Spinal cord (tissue), 10 donors: ENCODE measurements at places on chromosomes 6 and 20. TPM values are rescaled to one million over a fixed set of nuclear protein-coding genes. Genes with fewer than 3 reads are reported as not detected.
A peak's percentile ranks its signal among the peaks of the same experiment; 100 is the strongest.

Gene KLHDC3
- total RNA-seq = 106 TPM

Gene CYP39A1
- 8.6 TPM for total RNA-seq

Gene TUBB
- 700 TPM for total RNA-seq

Gene SPAG4
- total RNA-seq = 15.2 TPM

Gene SYCP2
- 11.0 TPM for total RNA-seq

Gene HIVEP2
- total RNA-seq = 53.8 TPM

Gene C20orf202
- 0.66 TPM for total RNA-seq

Gene CTCFL
- total RNA-seq = 0.20 TPM

Gene GTPBP2
- total RNA-seq = 26.2 TPM

Gene TCP11
- total RNA-seq = 0.30 TPM

GRCh38 chr6:2563635-2564034 is 187.1 kb downstream of the MYLK4 start:
- H3K27me3 ChIP-seq = no peaks in the 10 kb centered on the region
- H3K4me1 ChIP-seq = peaks cover 10% of the 10 kb centered on the region
- peak overlapping the region; percentile 10 for H3K27ac ChIP-seq
- no peaks in the 10 kb centered on the region for H3K36me3 ChIP-seq
- no peak overlapping the region for H3K4me3 ChIP-seq

GRCh38 chr6:159184559-159184958 is 15.4 kb downstream of the FNDC1 start:
- peaks cover 2% of the 10 kb centered on the region for H3K27me3 ChIP-seq
- no peaks in the 10 kb centered on the region for H3K4me1 ChIP-seq
- no peak overlapping the region for H3K4me3 ChIP-seq
- no peak overlapping the region for H3K27ac ChIP-seq
- DNase-seq = no peak

GRCh38 chr20:36677422-36677771 is 31.4 kb upstream of the SLA2 start:
- H3K4me3 ChIP-seq = no peak overlapping the region
- no peaks in the 10 kb centered on the region for H3K4me1 ChIP-seq
- no peaks in the 10 kb centered on the region for H3K27me3 ChIP-seq
- H3K36me3 ChIP-seq = peaks cover 30% of the 10 kb centered on the region
- no peak overlapping the region for H3K27ac ChIP-seq

DNA sequence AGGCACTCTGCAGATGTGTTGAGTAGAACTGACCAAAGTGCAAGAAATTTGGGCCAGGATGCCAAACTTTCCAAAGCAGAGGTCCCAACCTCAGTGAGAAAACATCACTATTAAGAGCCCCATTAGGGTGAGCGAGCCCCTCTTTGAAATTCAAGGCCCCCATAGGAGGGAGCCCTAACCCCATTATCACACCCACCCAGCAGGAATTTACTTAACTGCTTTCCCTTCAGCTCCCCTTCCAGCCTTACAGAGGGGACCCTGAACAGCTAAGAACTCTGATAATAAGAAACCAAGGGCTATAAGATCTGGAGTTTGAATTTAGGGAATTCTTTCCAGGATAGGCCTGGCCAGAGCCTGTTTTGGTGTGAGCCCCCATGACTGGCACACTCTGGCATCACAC is 130.6 kb downstream of the NFATC2 start:
- no peak overlapping the region for H3K4me3 ChIP-seq
- H3K27me3 ChIP-seq = no peaks in the 10 kb centered on the region
- peaks cover 20% of the 10 kb centered on the region for H3K4me1 ChIP-seq
- no peaks in the 10 kb centered on the region for H3K36me3 ChIP-seq
- peak overlapping the region; percentile 79 for H3K27ac ChIP-seq

- no peaks in the 10 kb centered on the region for H3K27me3 ChIP-seq
Measured at GRCh38 chr6:20892365-20892764, 358.1 kb downstream of the CDKAL1 start.

DNA sequence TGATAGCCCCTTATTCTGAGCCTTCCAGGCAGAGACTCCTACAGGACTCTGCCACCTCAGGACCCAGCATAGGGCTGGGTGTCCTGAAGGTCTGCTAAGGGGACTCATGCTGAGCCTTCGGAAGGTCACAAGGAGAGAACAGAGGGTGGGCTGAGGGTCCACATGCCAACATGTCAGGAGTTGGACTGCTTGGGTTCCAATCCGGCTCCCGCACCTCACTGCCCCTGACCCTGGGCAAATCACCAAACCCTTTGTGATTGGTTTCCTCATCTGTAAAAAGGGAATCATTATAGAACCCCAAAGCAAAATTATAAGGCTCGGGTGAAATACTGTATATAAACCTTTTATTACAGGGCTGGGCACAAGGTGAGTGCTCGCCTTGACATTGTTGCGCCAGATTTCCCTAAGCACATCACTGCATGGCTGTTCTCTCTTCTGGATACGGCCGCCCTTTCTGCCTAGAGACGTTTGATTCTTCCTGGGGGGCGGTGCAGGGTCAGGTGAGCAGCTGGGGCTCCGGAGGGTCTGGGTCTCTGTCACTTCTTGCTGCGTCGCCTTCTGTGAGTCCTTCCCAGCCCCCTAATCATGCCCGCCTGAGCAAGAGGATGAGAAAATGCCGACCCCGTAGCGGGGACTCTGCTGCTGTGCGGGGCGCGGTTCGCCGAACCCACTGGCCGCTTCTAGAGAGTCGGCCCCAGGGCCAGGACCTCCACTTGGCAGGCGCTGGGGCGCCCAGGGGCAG is 90.5 kb upstream of the EPB41L1 start:
- H3K4me1 ChIP-seq = peaks cover 26% of the 10 kb centered on the region
- DNase-seq = no peak
- H3K36me3 ChIP-seq = no peaks in the 10 kb centered on the region
- H3K27ac ChIP-seq = peak overlapping the region; percentile 37

DNA sequence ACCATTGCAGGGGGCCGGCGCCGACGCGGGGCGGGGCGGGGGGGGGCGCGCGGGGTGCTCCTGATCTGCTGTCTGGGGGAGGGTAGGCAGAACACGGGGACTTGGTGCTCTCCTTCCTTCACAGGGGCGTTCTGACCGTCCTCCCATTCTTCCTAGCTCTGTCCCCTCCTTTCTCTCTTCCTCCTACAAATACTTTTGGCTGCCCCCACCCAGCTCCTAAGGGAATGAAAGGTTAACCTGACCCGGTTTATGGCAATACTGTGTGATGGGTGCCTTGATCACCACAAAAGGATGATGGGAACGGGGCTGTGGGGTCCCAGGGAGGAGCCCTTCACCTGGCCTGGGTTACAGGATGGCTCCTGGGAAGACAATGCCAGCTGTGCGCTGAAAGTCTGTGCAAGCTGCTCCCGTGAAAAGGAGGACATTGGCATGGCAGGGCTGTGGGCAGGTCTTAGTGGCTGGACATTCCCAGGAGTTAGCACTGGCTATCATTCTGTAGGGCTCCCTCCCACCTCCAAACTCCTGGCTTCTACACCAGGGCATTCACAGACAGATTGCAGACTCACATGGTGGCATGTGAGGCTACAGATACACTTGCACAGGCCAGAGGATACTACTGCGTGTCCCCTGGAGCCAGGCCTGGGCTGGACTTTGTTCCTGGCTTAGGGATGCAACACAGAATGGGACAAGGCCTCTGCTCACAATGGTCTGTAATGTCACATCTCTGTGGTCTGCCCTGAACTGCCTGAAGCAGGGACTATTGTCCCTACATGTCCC is 1.9 kb upstream of the TPD52L2 start:
- peaks cover 52% of the 10 kb centered on the region for H3K4me1 ChIP-seq
- H3K36me3 ChIP-seq = peaks cover 35% of the 10 kb centered on the region
- no peak for DNase-seq
- H3K27ac ChIP-seq = peak overlapping the region; percentile 40
- no peak overlapping the region for H3K4me3 ChIP-seq

GRCh38 chr6:105909106-105909505 is 177.0 kb upstream of the PRDM1 start:
- no peak for DNase-seq
- H3K27me3 ChIP-seq = no peaks in the 10 kb centered on the region
- H3K4me3 ChIP-seq = no peak overlapping the region
- no peaks in the 10 kb centered on the region for H3K4me1 ChIP-seq

DNA sequence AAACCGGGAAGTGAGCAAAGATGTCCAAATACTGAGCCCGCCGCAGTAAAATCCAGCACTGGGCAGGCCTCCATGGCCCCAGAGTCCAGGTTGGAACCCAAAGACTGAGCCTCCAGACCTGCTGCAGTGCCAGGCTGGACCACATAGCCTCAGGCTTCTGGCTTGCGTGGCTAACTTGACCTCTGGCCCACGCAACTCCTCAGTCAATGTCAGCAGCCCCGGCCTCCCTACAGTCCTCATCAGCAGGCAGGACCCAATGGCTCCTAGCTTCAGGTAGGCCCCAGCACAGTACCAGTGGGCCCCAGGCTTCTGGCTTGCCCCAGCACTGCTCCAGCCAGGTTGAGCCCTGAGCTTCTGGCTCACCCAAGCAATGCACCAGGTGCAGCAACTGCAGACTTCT is 245.1 kb upstream of the AFDN start:
- H3K4me1 ChIP-seq = peaks cover 8% of the 10 kb centered on the region
- no peaks in the 10 kb centered on the region for H3K27me3 ChIP-seq
- no peak for DNase-seq
- no peak overlapping the region for H3K4me3 ChIP-seq

DNA sequence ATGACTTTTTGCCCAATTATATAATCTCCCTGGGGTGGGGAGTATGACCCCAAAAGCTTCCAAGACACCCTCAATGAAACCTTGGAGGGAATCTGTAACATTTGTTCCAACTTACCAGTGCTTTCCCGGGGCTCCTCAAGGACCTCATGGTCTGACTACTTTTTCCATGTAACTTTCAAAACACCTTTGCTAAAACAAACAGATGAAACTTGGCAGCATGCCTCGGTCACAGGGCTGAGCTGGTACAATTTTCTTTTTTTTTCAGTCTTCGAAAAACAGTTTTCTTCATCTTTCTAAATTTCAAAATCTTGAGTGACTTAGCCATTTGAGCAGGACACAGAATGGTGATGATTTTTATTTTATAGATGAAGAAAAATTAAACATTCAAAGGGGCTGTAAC is 241.2 kb downstream of the BMP7 start:
- H3K27me3 ChIP-seq = peaks cover 8% of the 10 kb centered on the region
- no peak for DNase-seq
- no peaks in the 10 kb centered on the region for H3K36me3 ChIP-seq
- no peak overlapping the region for H3K4me3 ChIP-seq
- H3K27ac ChIP-seq = no peak overlapping the region

DNA sequence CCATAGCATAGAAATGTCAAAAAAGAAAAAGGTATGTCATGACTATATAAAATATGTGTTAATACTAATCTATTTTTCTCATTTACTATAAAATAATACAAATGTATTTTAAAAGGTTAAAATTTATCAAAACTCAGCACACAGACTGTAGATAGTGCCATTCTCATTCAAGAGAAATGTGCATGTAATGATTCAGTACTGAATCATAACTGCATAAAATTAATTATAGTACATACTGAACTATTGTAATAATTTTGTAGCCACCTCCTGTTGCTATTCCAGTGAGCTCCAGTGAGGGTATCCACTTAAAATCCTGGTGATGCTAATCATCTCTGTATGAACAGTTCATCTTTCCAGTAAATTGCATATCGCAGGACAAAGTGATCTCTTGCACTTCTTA is 82.8 kb downstream of the HMGCLL1 start:
- H3K36me3 ChIP-seq = no peaks in the 10 kb centered on the region
- no peak for DNase-seq
- no peak overlapping the region for H3K27ac ChIP-seq
- H3K4me1 ChIP-seq = no peaks in the 10 kb centered on the region

GRCh38 chr6:390914-391558 is 516 bp upstream of the IRF4 start:
- H3K4me1 ChIP-seq = peaks cover 27% of the 10 kb centered on the region
- no peak overlapping the region for H3K27ac ChIP-seq
- no peak overlapping the region for H3K4me3 ChIP-seq
- no peak for DNase-seq

GRCh38 chr6:169725125-169726048 is 1.1 kb upstream of the PHF10 start:
- peak; percentile 45 for DNase-seq
- H3K4me3 ChIP-seq = peak overlapping the region; percentile 64
- peak overlapping the region; percentile 83 for H3K27ac ChIP-seq
- H3K4me1 ChIP-seq = peaks cover 16% of the 10 kb centered on the region
- no peaks in the 10 kb centered on the region for H3K27me3 ChIP-seq
- no peaks in the 10 kb centered on the region for H3K36me3 ChIP-seq

GRCh38 chr6:25311331-25311840 is 32.2 kb downstream of the CARMIL1 start:
- no peaks in the 10 kb centered on the region for H3K36me3 ChIP-seq
- peaks cover 13% of the 10 kb centered on the region for H3K4me1 ChIP-seq
- DNase-seq = no peak
- H3K27ac ChIP-seq = no peak overlapping the region
- H3K27me3 ChIP-seq = no peaks in the 10 kb centered on the region

GRCh38 chr20:20393207-20394120 is 25.6 kb downstream of the INSM1 start:
- DNase-seq = no peak
- H3K4me1 ChIP-seq = peaks cover 8% of the 10 kb centered on the region
- peaks cover 32% of the 10 kb centered on the region for H3K36me3 ChIP-seq
- peaks cover 10% of the 10 kb centered on the region for H3K27me3 ChIP-seq
- no peak overlapping the region for H3K4me3 ChIP-seq

- no peak overlapping the region for H3K27ac ChIP-seq
- no peaks in the 10 kb centered on the region for H3K4me1 ChIP-seq
- H3K4me3 ChIP-seq = no peak overlapping the region
Measured at GRCh38 chr6:5054245-5054873, 30.8 kb upstream of the PPP1R3G start.

- H3K4me1 ChIP-seq = peaks cover 12% of the 10 kb centered on the region
- no peak overlapping the region for H3K4me3 ChIP-seq
- no peak for DNase-seq
- no peaks in the 10 kb centered on the region for H3K27me3 ChIP-seq
Measured at GRCh38 chr6:154414021-154414813, 57.6 kb upstream of the IPCEF1 start.

DNA sequence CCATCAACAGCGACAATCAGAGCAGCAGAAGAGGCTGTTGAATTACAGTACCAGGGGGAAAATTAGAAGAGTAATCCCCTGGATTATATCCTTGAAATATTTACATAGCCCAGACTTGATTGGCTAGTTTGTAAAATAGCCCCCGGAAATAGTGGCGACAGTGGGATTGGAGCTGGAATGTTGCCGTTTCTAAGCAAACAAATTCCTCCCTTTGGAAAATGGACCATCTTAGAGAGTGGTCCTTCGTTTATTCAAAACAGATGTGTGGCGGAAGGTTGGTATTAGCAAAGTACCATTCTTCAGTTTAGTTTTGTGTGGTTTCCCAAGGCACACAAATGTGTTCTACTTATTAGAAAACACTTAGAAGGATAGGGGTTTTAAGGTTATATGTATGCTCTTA is 4.5 kb upstream of the EPB41L2 start:
- DNase-seq = no peak
- H3K4me1 ChIP-seq = peaks cover 5% of the 10 kb centered on the region
- no peak overlapping the region for H3K4me3 ChIP-seq
- H3K36me3 ChIP-seq = no peaks in the 10 kb centered on the region
- H3K27me3 ChIP-seq = no peaks in the 10 kb centered on the region
- no peak overlapping the region for H3K27ac ChIP-seq

- H3K36me3 ChIP-seq = no peaks in the 10 kb centered on the region
- H3K4me1 ChIP-seq = no peaks in the 10 kb centered on the region
- H3K27me3 ChIP-seq = no peaks in the 10 kb centered on the region
- H3K27ac ChIP-seq = no peak overlapping the region
Measured at GRCh38 chr6:140360651-140361050, 986.2 kb upstream of the CITED2 start.
